ENCODE measurements at places on chromosomes 7 and 10.

DNA sequence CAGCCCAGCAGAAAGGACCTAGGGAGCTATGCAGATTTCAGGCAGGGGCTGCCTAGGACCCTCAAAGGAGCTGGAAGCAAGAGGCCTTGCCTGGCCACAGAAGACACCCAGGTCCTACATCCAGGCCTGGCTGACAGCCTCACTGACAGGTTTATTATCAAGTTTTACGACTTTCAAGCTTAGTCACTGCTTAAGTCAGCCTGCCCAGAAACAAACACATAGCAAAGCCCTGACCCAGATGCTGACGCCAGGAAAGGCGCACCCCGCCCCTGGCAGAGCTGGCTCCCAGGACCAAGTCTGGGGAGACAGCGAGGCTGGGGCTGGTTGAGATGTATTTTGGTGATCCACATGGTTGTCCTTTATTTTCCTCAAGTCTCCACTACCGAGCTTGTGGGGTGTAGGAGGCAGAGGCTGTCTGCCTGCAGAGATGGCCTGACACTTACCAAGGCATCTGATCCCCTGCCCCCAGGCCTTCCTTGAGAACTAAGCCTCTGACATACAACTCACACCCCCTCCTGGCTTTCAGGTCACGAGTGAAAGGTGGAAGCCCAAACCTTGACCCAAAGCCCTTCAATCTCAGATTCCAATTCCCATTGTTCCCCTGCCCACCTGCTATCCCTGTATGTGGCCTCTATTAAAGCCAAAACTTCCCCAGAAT is 80.7 kb upstream of the EMX2 start:
- peak; percentile 41 for DNase-seq

- DNase-seq = no peak
Measured at GRCh38 chr10:64038107-64038506, 516.9 kb downstream of the REEP3 start.

GRCh38 chr10:120012566-120012965 is 120.0 kb downstream of the SEC23IP start:
- DNase-seq = no peak

- DNase-seq = no peak
Measured at GRCh38 chr10:43376046-43376635, 4.7 kb downstream of the FXYD4 start.

- DNase-seq = no peak
Measured at GRCh38 chr7:124792002-124792401, 26.4 kb upstream of the GPR37 start.

- no peak for DNase-seq
Measured at GRCh38 chr7:78490524-78490923, 692.0 kb downstream of the PHTF2 start.

DNA sequence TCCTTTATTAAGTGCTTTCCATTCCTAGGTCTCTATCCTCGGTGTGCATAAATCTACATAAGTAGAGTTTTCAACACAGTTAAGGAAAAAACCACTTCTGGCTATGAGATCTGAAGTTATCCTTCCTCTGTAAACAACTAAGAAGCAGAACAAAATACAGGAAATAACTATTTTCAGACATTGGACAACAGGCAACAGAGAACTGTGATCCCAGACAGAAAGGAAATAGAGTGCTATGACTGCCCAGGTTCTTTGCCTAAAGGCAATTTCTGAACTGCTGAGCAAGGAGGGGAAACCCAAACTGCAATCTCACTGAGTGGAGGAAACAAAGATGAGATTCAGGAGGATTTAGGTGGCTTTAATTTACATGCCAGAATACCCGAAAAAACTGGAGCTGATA is 285.4 kb downstream of the SNX13 start:
- peak; percentile 18 for DNase-seq

GRCh38 chr10:75099952-75100763 is 11.3 kb upstream of the SAMD8 start:
- DNase-seq = peak; percentile 67
